Activated CD8-positive, alpha-beta memory T cell treated with anti-CD3 and anti-CD28 coated beads, Interleukin-2, amount 10 ng/mL, durations not matched to agents 7 days and 5 days (primary cell): ENCODE measurements at places on chromosomes 1 and 21.

DNA sequence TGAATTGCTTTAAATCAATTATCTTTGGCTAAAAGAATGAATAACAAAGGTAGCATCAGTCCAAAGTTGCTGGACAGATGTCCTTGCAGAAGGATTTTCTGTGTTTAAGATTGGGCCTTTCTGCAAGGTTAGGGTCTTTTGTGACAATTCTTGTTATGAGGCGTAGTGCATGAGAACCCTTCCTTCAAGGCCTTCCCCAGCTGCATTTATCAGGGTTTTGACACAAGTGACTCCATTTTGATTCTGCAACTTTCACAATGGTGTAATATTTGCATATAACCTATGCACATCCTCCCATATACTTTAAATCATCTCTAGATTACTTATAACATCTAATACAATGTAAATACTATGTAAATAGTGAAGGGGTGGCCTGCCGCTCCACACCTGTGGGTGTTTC lies 1.1 kb upstream of the SETD4 start:
- H3K4me3 ChIP-seq, result peak overlapping the region; percentile 91
- peak overlapping the region; percentile 93 for H3K27ac ChIP-seq
- peaks cover 15% of the 10 kb centered on the region for H3K36me3 ChIP-seq
- no peak for DNase-seq
- H3K4me1 ChIP-seq, result peaks cover 37% of the 10 kb centered on the region
- peaks cover 3% of the 10 kb centered on the region for H3K27me3 ChIP-seq

GRCh38 chr1:211825980-211826379 lies 4.6 kb downstream of the LPGAT1 start:
- peaks cover 22% of the 10 kb centered on the region for H3K36me3 ChIP-seq
- no peak overlapping the region for H3K4me3 ChIP-seq
- H3K4me1 ChIP-seq, result peaks cover 21% of the 10 kb centered on the region
- no peak for DNase-seq
- H3K27ac ChIP-seq, result no peak overlapping the region

- no peak overlapping the region for H3K4me3 ChIP-seq
- H3K27me3 ChIP-seq, result peaks cover 5% of the 10 kb centered on the region
- H3K4me1 ChIP-seq, result peaks cover 5% of the 10 kb centered on the region
- DNase-seq, result no peak
- peaks cover 2% of the 10 kb centered on the region for H3K36me3 ChIP-seq
- H3K27ac ChIP-seq, result no peak overlapping the region
Measured at GRCh38 chr1:110857964-110858948, 14.7 kb upstream of the CD53 start.

GRCh38 chr1:176551146-176551545 lies 88.2 kb downstream of the PAPPA2 start:
- DNase-seq, result no peak
- no peaks in the 10 kb centered on the region for H3K36me3 ChIP-seq
- no peak overlapping the region for H3K27ac ChIP-seq
- no peaks in the 10 kb centered on the region for H3K4me1 ChIP-seq
- peaks cover 7% of the 10 kb centered on the region for H3K27me3 ChIP-seq

GRCh38 chr1:60510162-60510561 lies 436.6 kb upstream of the C1orf87 start:
- no peak overlapping the region for H3K27ac ChIP-seq
- no peaks in the 10 kb centered on the region for H3K4me1 ChIP-seq
- no peak overlapping the region for H3K4me3 ChIP-seq
- no peaks in the 10 kb centered on the region for H3K27me3 ChIP-seq
- no peaks in the 10 kb centered on the region for H3K36me3 ChIP-seq

GRCh38 chr1:220879509-220880361 lies 492 bp downstream of the HLX start:
- H3K27ac ChIP-seq, result no peak overlapping the region
- H3K4me3 ChIP-seq, result peak overlapping the region; percentile 58
- no peak for DNase-seq
- H3K4me1 ChIP-seq, result peaks cover 32% of the 10 kb centered on the region
- peaks cover 78% of the 10 kb centered on the region for H3K27me3 ChIP-seq

- H3K27me3 ChIP-seq, result peaks cover 61% of the 10 kb centered on the region
- no peak for DNase-seq
- no peak overlapping the region for H3K4me3 ChIP-seq
- H3K36me3 ChIP-seq, result no peaks in the 10 kb centered on the region
Measured at GRCh38 chr1:235642943-235643371, 6.6 kb downstream of the GNG4 start.

DNA sequence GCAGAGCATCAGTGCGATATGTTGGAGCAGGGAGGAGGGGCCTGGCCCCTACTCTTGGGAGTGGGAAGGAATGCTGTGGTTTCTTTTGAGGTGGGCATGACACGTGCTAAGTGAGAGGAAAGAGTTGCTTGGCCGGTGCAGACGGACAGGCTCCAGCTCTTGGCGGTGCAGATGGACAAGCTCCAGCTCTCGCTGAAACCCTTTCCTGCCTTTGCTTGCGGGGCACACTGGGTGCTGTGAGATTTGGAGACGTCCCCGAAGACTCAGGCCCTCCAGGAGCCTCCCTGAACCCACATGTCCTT lies 15.9 kb downstream of the PDXK start:
- H3K4me3 ChIP-seq, result no peak overlapping the region
- H3K27me3 ChIP-seq, result no peaks in the 10 kb centered on the region
